Activated naive CD8-positive, alpha-beta T cell treated with anti-CD3 and anti-CD28 coated beads, Interleukin-2, amount 50 U/mL, for 24 hours (primary cell): ENCODE measurements at places on chromosomes 3 and 15.

DNA sequence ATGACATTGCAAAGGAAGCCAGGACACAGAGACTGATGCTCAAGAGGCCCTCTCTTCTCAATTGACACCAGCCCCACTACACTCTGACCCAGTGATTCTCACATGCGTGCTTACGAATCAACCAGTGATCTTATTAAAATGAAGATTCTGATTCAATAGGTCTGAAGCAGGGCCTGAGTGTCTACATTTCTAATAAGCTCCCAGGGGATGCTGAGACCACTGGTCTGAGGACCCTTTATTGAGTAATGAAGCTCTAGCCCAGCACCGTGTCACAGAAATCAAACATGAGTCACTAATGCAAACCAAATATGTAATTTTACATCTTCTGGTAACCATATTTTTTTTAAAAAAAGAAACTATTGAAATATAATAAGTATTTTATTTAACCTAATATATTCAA lies 689.1 kb upstream of the LMCD1 start:
- DNase-seq = no peak

DNA sequence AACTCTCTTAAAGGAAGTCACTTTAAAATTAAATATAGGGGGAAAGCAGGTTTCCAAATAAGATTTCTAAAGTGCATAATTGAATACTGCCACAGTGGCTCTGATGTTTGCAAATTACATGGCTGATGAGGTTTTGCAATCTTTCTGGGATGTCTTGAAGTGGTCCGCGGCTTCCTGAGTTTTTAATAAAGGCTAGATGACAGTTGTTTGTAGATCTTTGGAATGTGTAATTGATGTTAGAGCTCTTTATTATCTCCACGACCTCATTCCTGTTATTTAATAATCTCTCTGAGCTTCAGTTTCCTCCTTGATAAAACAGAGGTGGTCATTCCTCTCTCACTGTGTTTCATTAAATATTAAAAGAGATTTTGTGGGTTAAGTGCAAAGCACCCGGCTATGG lies 27.0 kb upstream of the CEMIP start:
- no peak for DNase-seq

DNA sequence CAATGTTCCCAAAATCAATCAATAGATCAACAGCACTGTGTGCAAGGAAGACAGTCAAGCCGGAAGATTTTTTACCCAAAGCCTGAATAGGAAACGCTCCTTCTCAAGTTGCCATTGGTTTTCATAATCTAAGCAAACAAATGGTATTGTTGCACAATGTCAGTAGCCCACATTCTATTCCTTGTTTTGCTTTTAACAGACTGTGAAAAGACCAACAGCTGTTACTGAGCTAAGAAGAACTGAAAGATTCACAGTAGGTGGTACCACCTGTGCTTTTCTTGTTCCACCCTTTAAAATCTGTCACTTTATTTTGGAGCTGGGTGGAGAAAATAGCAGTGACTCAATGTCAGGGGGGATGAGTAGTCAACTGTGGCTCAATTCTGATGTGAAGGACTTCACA lies 357.5 kb upstream of the CADM2 start:
- no peak for DNase-seq

DNA sequence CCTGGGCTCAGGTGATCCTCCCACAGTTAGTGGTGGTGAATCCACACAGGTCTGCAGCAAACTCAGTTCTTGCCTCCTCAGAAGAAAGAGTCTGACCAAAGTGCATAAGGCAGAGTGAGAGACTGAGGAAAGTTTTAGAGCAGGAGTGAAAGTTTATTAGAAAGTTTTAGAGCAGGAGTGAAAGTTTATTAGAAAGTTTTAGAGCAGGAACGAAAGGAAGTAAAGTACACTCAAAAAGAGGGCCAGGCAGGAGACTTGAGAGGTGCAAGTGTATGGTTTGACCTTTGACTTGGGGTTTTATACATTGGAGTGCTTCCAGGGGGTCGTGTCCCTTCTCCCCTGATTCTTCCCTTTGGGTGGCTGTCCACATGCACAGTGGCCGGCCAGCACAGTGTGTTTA lies 84.2 kb downstream of the LSM3 start:
- DNase-seq = no peak
